NCI-H2081 (cell line): ENCODE measurements at places on chromosomes 7 and 10.

DNA sequence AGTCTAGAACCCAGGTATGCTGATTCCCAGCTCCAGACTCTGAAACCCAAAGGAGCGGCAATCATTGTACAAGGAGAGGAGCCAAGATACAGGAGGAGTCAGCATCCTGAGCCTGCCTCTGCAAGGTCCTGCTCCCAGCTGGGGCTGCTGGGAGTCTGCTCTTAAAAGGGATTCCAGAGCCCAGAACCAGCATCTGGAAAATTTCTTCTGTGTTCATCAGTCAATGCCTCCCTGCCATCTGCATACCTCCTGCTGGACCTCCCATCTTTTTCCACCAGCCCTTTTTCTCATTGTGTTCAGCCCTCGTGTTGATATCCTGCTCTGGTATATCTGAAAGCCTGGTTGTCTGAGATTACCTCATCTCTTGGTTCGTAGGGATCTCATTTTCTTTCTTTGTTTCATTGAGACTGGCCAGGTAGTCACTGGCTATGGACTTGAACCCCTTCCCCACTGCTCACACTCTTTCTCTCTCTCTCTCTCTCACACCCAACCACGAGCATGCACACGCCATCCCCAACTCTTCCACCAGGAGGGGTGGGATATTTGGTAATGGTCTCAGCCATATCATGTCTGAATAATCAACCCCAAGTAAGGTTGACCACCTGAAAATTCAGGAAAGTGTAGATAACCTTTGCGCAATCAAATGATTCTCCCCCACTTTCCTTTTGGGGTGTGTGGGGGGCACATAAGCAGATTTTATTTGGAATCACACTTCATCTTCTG, 608.8 kb downstream of the LRMDA start:
- DNase-seq: no peak

- no peak for DNase-seq
Observed at GRCh38 chr7:84677117-84677732, 482.6 kb upstream of the SEMA3A start.

GRCh38 chr10:76192151-76192550, 760.7 kb downstream of the LRMDA start:
- DNase-seq: no peak

DNA sequence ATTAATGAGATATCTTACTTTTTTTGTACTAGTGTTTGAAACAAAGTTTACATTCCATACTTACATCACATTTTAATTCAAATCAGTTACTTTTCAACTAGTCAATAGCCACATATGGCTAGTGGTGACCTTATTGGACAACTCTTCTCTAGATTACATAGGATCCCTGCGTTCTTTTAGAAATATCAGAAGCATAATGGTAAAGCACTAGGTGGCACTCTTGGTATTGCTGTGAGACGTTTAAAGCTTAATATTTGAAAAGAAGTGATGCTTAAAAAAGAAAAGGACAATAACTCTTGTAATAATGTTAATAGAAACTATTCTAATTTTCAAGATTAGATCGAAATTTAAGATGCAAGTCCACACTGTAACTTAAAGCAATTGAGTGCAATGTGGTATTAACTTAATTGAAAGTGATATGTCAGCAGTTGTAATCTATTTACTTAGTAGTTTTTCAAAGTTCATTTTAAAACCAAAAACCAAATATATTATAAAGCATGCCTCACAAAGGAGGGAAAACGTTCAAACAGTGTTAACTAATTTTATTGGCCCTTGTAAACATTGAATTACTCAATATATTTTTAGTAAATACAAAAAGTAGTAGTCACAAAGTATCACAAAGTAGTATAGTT, 339.1 kb downstream of the ATRNL1 start:
- no peak for DNase-seq

DNA sequence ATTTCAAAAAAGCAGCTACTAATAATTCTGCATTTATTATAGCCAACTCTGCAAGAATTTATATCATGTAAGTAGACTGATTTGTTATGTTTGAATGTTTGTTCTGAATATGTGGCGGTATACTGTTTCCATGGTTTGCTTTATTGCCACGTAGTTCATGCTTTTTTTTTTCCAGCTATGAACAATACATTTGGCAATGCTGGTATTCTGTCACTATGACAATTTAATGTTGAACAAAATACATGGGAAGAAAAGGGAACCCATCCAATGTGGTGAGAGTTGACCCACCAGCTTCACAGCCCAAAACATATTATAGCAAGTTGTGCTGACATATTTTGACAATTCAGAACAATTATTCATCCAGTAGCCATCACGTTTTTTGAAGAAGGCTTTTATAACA, 145.6 kb downstream of the CCDC71L start:
- DNase-seq: no peak

- no peak for DNase-seq
Observed at GRCh38 chr7:5631152-5631551, 150.3 kb downstream of the RNF216 start.

GRCh38 chr10:118116715-118117449, 70.1 kb upstream of the RAB11FIP2 start:
- DNase-seq: no peak

GRCh38 chr7:79241288-79242060, 212.0 kb downstream of the MAGI2 start:
- no peak for DNase-seq

GRCh38 chr7:67470256-67470751, 473.7 kb downstream of the TYW1 start:
- no peak for DNase-seq

DNA sequence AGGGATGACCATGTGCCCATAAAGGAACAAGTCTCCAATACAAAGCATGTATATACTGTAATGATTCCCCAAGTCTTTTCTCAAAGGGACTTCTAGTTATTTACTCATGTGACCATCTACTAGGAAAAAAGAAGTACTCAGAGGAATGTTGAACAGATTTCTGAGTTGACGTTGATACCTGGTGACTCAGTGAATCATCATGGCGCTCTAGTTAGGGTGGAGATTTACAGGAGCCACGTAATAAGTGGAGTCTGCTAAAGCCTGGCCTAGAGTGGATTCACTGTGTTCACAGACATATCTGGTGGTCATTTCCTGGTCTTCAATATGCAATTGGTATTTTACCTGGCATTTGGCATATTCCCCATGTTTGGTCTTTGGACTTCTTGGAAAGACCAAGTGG, 302.2 kb upstream of the CACNA2D1 start:
- DNase-seq: no peak

- DNase-seq: peak; percentile 44
Observed at GRCh38 chr7:23357190-23358093, 58.3 kb downstream of the MALSU1 start.

GRCh38 chr7:142562688-142563087, 186.6 kb upstream of the PRSS1 start:
- no peak for DNase-seq

DNA sequence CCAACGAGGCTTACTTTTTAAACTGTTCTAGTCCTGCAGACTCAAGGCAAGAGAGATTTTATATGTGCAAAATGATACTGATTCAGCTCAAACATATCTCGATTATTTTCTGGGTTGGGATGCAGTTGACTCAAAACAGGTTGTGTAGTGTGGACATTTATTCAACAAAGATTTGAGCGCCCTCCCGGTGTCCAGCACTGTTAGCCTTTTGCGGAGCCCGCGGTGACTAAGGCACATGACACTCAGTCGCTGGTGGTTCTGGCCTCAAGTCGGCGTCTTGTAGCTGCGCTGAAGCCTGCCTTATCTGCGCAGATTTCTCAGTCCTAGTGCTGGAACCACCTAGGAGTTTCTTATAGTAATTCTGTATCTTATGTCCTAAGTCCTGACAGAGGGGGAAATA, 938 bp upstream of the CADPS2 start:
- peak; percentile 65 for DNase-seq

- peak; percentile 20 for DNase-seq
Observed at GRCh38 chr7:101671371-101672356, 42.6 kb upstream of the MYL10 start.

- DNase-seq: no peak
Observed at GRCh38 chr7:128307061-128307460, 36.6 kb downstream of the RBM28 start.

DNA sequence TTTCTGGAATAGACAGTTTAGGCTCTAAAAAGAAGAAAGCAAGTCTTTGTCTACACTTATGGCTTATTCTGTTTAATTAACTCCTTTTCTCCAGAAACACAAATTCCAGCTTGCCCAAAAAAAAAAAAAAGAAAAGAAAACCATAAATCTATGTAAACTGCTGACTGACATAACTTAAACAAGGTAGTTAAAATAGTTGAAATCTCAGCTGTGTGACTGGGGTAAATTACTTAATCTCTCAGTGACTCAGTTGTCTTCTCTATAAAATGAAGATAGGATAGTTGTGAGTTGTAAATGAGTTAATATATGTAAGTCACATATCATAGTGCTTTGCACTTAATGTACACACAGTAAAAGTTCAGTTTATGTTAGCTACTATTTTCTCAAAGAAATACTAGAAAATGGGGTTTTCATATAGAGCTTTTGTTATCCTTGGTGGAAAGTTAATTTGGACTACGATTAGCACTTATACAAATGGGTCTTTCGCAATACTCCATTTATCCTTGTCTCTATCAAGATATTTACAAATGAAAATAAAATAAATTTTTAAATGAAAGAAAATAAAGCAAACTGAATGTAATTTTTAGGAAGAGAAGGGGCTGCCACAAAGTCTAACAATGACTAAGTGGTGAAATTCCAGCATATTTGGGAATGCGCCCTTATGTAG, 200.9 kb downstream of the MBL2 start:
- no peak for DNase-seq

GRCh38 chr10:101289541-101289940, 60.3 kb upstream of the LBX1 start:
- DNase-seq: no peak

- DNase-seq: no peak
Observed at GRCh38 chr7:155520114-155520513, 26.2 kb downstream of the CNPY1 start.

GRCh38 chr7:27132978-27133377, 2.4 kb upstream of the HOXA4 start:
- no peak for DNase-seq

GRCh38 chr10:6130848-6131470, 42.1 kb downstream of the RBM17 start:
- no peak for DNase-seq

DNA sequence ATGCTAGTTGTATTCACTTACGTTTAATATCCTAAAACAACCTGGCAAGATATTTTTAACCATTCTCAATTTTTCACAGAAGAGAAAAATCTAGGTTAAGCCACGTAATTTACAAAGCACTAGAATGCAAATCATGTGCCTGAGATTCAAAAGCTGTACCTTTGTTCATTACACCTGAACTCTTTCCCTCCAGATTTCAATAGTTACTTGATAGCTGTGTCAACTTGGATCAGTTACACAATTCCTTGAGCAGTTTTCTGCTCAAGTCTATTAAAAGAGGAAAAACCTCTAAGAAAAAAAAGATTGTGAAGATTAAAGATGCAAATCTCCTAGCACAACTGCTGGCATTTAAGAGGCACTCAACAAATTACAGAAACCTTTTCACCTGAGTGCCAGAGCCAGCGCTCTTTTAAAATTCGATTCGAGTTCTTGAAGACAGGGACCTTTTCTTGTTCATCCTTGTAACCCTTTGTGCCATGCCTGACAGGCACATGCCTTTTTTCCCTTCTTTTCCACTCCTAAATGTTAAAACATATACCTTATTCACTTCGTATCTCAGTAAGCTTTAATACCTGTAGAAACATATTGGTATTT, 886 bp downstream of the NSUN6 start:
- DNase-seq: no peak

DNA sequence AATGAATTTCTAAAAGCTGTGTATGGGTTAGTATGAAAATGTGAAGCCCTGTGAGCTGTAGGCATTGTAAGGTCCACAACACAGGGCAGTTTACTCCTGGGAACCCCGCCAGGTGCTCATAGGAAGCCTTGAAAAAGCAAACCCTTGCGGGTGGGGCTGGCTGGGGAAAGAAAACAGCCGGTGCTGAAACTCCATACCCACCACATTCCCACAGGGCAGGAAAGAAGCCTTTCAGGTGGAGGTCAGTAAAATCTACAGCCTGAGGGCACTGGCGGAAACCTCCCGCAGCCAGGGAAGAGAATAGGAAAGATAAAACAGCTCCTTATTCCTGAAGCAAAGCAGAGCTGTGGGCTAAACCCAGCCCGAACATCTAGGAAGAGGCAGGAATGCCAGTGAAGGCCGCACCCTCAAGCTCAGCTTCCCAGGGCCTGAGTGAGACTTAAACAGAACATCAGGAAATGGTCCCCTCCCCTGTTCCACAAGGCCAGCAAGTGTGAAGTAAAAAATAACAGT, 34.7 kb downstream of the PODXL start:
- DNase-seq: peak; percentile 70

GRCh38 chr7:69418869-69419670, 179.2 kb upstream of the AUTS2 start:
- DNase-seq: no peak

DNA sequence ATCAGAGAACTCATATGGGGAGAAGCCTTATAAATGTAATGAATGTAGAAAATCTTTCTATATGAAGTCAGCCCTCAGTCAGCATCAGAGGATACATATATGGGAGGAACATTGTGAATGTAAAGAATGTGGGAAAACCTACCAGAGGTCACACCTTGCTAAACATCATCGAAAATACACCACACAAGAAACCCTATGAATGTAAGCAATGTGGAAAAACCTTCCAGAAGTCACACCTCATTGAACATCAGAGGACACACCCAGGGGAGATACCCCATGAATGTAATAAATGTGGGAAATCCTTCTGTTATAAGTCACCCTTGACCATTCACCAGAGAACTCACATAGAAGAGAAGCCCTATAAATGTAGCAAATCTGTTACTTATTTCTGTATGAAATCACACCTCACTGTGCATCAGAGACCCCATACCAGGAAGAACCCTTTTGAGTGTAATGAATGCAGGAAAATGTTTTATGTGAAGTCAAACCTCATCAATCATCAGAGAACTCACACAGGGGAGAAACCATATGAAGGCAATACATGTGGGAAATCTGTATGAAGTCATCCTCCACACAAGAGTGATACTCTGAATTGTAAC, 30.8 kb downstream of the ZNF12 start:
- DNase-seq: no peak

DNA sequence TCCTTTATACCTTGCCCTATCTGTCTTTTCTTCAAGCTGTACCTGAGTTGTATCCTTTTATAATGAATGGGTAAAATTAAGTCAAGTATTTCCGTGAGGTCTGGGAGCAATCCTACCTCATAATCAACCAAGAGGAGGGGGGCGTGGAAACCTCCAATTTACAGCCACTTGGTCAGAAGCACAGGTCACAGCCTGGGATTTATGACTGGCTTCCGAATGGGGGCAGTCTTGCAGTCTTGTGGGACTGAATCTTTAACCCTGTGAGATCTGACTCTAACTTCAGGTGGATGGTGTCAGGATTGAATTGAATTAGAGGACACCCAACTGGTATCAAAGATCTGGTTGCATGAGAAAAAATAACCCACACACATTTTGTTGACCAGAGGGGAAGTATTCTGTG, 23.5 kb upstream of the KCNMA1 start:
- no peak for DNase-seq

- no peak for DNase-seq
Observed at GRCh38 chr10:93334901-93335327, 147.2 kb downstream of the MYOF start.

GRCh38 chr7:46285878-46286277, 364.8 kb upstream of the IGFBP3 start:
- no peak for DNase-seq

GRCh38 chr7:557558-557881, 37.9 kb upstream of the PDGFA start:
- DNase-seq: no peak

GRCh38 chr10:115903207-115903606, 369.8 kb downstream of the GFRA1 start:
- DNase-seq: no peak

GRCh38 chr10:31004611-31005193, 27.0 kb downstream of the ZNF438 start:
- DNase-seq: no peak

GRCh38 chr7:116236020-116236630, 25.8 kb downstream of the TES start:
- peak; percentile 48 for DNase-seq
